DMS79 (cell line): ENCODE measurements at places on chromosomes 12 and 14.
A peak's percentile ranks its signal among the peaks of the same experiment; 100 is the strongest.

DNA sequence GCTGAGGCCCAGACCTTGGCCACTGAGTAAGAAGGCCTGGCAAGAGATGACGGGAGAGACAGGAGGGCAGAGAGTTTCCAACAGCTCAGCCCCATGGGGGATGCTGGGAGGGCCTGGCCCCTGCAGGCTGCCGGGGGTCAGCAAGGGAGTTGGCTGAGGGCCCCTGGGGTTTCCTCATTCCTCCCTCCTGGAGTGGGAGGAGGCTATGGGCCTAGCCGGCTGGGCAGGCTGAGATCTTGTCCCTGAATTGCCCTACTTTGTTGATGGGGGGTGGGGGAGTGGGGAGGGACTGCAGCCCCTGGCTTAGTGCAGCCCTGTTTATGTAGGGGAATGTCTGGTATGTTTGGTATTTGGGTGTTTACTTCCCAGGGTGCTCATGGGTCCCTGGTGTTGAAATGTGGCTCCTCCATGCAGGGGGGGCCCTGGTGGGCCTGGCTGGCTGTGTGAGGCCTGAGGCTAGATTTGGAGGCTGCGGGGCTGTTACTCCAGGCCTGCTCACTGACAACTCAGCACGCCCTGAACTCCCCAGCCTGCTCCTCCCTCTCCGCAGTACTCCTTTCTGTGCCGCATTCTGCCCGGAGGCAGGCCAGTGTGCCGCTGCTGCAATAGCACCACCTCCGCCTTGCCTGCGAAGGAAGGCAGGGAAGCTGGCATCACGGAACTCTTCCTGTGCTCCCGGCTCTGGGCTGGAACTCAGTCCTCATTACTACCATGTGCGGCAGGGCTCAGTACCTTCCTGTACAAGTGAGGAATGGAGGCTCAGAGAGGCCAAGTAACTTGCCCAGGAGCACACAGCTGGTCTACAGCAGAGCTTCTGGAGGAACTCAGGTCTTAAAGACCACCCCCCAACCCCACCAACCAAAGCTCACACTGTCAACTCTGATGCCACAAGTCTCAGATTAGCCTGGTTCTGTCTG lies 25.3 kb downstream of the JDP2 start:
- DNase-seq = no peak

DNA sequence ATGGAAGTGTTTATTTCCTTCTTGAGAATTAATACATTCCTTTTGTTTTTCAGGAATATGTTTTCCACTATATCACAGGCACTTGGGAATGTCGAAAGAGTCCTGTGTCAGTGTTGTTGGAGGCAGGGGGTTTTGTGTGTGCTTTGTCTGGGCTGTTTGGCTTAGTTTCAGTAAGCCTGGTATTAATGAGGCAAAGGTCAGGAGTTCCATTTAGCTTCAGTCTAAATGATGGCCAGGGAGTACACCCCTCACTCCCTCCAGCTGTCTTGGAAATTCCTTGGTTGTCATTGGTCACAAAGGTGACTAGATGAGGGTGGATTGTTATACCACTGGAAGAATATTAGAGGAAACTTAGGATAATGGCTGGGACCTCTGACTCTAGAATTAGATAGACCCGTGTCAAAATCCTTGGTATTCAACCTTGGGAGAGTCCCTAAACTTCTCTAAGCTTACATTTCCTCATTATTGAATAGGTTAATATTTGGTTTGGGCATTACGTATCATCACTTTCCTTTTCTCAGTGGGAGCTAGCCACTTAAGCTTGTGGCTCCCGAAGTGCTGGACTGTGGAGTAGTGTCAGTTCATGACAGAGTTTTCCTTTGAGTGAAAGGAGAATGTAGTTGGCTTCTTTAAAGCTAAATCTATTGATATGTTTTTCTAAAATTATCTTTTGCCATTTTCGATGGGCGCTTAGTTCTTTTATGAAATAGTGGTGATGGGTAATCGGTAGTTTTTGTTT lies 5.2 kb downstream of the FRS2 start:
- DNase-seq = no peak

DNA sequence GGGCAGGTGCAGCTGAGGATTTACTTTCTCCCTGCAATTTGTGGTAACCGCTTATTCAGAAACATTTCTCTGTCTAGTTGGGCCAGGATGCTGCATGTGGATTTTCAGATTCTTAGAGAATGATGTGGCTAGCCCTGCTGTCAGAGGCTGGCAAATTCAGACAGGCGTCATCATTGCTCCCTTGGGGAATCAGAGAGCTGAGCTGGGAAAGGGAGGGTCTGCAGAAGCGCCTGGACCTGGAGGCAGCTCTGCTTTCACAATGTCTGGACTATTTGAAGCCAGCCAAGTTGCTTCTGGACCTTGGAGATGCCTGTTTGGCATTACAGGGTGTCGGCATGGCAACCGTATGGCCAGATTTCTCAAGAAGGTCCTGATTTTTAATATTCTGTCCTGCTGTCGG lies 3.4 kb downstream of the GALNT16 start:
- peak; percentile 17 for DNase-seq

- no peak for DNase-seq
Measured at GRCh38 chr14:102086709-102086971, 204 bp downstream of the HSP90AA1 start.

GRCh38 chr14:55592436-55592835 lies 12.4 kb downstream of the KTN1 start:
- DNase-seq = no peak

DNA sequence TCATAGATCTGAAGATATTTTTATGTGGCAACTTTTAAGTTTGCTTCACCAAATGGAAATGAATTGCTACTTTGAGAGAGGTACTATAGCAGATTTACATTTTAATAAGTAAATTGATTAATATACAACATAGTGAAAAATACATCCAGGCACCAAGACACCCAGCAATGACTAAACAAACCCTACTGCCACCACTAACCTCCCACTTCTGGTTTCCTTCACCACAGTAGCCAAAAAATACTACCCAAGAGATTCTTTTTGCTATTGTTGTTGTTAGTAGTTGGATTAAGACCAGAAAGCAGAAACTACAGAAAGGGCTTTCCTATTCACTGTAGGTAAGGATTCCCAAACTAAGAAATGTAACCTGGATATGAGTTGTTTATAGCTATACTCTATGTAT lies 54.1 kb downstream of the COCH start:
- DNase-seq = no peak

- DNase-seq = no peak
Measured at GRCh38 chr14:37278636-37279538, 81.2 kb downstream of the MIPOL1 start.

- no peak for DNase-seq
Measured at GRCh38 chr12:115572440-115572839, 705.1 kb downstream of the MED13L start.
